ENCODE measurements at places on chromosomes 12 and 14. TPM values are rescaled to one million over a fixed set of nuclear protein-coding genes. Genes with fewer than 3 reads are reported as not detected.

GRCh38 chr12:79936670-79937069, 1.8 kb upstream of the PPP1R12A start:
- DNase-seq = no peak

DNA sequence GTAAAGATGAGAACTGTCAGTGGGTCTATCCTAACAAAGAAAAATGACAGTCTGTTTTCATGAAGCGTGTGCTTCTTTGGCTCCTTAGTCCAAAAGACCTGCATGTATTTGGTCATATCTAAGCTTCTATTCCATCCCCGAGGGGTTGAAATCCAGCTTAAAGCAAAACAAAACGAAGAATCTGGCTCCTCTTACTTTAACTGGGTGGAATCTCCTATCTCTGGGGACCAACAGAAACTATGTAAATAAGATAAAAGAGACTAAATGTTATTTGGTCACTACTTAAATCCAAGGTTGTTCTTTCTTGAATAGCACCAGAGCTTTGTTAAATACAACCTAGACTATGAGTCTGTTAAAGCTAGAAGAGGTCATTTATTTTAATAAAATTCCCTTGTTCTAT, 9.4 kb downstream of the IGF1 start:
- no peak for DNase-seq

DNA sequence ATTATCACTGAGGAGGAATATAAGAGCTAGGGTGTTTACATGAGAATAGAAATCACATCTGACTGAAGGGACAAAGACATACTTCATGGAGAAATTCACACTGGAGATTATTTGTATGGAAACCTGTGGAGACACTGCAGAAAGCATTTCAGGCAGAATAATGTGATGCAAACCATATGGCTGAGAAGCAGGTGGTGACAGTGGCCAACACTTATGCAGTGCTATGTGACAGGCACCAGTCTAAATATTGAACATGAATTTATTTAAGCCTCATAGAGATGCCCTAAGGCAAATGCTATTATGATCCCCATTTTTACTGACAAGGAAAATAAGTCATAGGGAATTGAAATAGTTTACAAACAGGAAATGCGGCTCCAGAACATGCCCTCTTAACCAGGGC, 16.2 kb downstream of the ALG10B start:
- DNase-seq = no peak

SSTR1 gene
- total RNA-seq = not detected

LTBP2 gene
- 0.49 TPM for total RNA-seq

GRCh38 chr12:4766445-4766844, 46.2 kb downstream of the GALNT8 start:
- no peak for DNase-seq

GRCh38 chr12:99706736-99707473, 59.4 kb downstream of the GARIN6 start:
- no peak for DNase-seq

GRCh38 chr14:49928015-49928414, 35.1 kb downstream of the ARF6 start:
- DNase-seq = no peak
